ENCODE measurements at places on chromosomes 1 and 21. TPM values are rescaled to one million over a fixed set of nuclear protein-coding genes. Genes with fewer than 3 reads are reported as not detected.

DNA sequence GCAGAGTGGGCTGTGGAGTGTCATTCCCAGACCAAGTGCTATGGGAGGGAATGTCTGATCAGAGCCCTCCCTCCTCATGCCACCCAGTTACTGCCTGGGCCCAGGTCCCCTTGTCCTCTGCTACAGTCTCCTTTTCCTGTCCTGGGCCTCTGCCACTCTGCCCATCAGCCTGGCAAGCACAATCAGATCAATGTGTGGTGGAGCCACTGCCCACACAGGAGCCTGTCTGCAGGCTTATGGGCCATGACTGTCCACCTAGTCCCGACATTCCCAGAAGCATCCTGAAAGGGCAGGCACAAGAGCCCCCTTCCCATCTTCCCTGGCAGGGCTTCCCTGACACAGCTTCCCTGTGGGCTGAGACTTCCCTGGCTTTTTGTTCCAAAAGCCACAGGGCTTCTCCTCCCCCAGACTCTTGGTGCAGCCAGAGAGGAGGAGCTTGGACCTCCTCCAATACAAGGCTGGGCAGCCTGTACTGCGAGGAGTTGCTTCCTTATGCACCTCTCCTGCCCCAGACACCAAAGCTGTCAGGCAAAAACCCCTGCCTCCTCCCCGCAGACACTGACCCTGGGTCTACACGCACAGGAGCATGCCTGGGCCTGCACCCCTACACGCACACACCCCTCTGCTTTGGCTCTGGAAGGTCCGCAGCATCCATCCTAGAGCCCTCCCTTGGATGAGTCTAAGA is 29.2 kb upstream of the CNTN2 start:
- no peak for DNase-seq

- no peak for DNase-seq
Measured at GRCh38 chr21:14454016-14455009, 71.4 kb upstream of the HSPA13 start.

DNA sequence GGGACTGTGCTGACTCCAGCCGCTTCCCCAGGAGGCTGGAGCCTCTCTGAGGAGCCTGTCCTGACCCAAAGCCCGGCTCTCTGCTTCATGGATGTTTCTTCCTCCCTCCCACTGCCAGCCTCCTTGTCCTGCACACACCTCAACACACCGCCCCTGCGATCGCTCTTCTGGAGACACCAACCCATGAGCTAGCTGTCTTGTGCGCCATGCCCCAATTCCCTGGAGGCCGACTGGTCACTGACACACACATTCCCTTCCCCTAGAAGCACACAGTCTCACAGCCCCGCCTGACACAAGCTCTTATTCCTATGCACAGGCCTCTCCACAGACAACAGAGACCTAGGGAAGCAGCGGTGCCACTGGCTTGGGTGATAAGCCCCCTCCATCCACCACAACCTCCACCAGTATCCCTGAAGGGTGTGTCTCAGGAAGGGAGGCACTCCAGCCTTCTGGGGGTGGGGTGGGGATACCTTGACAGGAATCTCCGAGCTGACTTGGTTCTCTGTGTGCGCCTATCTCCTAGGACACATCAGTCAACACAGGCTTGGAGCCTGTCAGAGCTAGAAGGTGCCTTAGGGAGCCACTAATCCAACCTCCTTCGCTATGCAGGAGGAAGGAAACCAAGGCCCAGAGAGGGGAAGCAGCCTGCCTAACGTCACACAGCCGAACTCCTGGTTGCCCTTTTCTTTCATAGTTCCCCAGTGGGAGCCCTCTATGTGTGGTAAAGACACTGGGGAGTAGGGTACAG is 31.1 kb downstream of the AHDC1 start:
- DNase-seq: no peak

DNA sequence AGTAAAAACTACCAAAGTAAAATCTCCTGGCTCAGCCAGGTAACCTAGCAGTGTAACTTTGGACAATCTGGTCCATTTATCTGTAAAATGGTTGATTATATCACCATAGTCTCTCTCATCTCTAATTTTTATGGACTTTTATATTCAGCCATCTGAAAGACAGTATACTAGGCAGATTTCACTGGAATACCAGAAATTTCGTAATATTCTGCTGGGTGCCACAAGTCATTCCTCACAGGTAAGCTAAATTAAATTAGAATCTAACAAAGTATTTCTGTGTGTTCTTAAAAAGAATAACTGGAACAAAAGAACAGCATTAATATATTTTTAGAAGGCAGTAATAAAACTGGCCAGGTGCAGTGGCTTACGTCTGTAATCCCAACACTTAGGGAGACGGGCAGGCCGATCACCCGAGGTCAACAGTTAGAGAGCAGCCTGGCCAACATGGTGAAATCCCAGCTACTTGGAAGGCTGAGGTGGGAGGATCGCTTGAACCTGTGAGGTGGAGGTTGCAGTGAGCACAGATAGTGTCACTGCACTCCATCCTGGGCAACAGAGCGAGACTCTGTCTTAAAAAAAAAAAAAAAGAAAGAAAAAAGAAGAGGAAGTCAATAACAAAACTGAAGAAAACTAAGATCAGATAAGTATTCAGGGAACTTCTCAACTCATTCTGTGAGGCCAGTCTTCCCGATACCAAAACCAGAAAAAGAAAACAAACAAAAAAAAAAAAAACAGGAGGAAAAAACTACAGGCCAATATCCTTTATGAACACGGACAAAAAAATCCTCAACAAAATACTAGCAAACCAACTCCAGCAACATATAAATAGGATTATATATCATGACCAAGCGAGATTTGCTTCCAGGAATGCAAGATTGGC is 35.9 kb downstream of the PIK3R3 start:
- no peak for DNase-seq

GRCh38 chr1:230875370-230875769 is 7.0 kb upstream of the C1orf198 start:
- no peak for DNase-seq

- no peak for DNase-seq
Measured at GRCh38 chr1:232473324-232473723, 156.6 kb downstream of the SIPA1L2 start.

GRCh38 chr1:44219301-44219626 is 6.0 kb downstream of the DMAP1 start:
- DNase-seq: no peak

DNA sequence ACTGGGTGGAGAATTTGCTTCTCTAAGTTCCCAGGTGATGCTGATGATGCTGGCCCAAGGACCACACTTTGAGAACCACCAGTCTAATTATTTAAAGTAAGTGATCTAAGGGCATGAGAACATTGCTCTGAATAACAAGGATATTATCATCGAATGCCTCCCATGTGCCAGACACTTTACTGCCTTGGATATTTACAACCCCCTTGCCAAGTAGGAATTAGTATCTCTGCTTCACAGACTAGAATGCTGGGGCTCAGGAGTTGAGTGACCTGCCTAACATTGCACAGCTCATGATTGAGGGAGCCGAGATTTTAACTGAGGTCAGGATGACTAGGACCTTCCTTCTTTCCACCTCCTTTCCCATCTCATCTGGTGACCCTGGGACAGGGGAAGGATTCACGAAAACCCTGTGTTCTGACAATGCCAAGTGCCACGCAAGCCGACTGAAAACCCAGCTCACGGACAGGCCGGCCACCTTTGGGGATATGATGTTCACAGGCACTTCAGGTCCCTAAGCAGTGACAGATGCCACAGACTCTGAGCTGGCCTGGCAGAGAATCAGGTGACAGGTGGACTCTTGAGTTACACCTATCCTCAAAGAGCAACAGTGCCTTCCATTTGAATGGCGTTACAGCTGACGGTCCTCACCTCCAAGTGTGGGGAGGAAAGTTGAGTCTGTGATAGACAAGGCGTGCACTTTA is 230.7 kb downstream of the TOMM20 start:
- no peak for DNase-seq

DNA sequence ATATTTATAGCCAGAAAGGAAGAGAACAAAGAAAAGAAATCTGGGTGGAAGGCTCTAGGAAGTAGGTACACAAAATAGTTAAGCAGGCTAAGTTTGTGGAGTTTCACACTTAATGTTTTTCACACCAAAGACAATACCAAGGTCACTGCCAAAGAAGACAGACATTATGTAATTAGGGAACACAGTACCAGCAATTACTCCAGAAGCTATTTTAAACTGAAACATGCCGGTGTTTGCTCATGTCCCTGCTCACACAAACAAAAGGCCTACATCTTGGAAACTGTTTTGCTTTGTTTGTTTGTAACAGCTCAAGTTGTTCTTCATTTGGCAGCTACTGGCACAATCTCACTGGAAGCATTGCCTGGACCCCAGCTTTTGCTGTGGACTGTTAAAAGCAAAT is 88.5 kb upstream of the DAB1 start:
- DNase-seq: no peak

DNA sequence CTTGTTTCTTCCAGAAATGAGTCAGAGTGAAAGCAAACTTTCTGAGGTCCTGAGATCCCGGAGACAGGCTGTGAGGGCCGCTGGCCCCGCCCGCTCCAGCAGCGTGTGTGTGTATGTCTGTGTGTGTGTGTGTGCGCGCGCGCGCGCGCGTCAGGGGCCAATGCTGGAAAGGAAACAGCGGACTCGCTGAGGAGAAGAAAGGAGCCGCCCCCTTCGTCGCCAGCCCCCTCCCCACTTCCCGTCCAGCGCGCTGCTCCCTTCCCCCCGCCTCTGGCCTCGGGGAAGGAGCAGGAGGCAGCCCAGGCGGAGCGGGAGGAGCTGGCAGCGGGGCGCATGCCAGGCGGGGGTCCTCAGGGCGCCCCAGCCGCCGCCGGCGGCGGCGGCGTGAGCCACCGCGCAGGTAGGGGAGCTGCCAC is at the start of gene DISC1:
Gene DISC1 (plus strand): TSS at position 256 of the 416 bp plus-strand sequence. CDS start 78 bp downstream, at position 334.
- peak; percentile 86 for DNase-seq

DNA sequence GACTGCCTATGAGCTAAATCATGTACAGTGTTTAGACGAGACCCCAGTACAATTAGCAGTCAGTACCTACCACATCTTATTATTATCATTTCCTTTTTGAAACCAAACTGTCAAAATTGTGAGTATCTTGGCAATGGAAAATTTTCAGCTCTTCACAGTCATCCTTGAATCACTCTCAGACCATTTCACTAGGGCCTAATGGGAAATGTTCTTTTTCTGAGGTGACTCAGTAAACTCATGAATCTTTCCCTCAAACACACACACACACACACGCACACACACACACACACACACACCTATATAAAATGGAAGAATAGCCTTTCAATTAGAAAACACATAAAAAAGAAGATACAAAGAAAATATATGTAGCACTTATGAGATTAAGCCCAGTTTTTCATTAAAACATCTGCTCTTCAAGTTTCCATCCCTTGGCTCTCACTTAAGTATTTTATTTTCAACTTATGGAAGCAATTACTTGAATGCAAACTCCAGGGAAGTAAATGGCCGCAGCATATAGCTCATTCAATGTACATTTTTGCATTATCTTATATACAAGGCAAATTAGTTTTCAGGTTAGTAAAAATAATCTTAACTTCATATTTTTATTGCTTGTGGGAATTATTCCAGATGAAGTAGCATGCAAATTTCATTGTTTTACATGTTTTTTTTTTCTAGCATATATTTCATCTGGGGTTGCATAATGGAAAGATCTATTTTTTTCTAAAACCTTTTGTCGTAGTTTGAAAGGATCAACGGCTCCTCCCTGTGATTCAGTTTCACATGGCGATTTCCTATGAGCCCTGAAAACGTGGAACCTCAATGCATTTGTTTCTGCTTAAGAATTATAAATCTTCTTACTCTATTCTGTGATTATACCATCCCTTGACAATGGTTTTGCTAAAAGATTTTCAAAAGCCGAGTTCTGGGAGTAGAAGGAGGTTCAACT is 46.3 kb upstream of the TMPRSS15 start:
- DNase-seq: no peak

DNA sequence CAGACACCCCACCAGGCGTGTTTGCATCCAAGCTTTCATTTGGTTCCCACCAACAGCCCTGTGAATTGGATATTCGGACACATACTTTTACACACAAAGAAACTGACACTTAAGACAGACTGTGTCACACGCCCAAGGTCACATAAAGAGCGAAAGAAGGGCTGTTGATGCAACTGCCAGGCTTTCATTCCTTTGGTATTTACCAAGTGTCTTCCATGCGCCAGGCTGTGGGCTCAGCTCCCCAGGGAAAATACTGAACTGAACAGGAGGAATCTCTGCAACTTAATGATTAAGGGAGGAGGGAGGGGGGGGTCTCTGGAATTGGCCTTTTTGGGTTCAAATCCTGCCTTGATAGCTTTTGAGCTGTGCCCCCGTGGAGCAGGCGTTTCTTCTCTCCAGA is 122.8 kb downstream of the ACTL8 start:
- DNase-seq: no peak

GRCh38 chr1:163141556-163141955 is 61.2 kb downstream of the RGS5 start:
- DNase-seq: no peak

- no peak for DNase-seq
Measured at GRCh38 chr1:91148641-91149069, 126.8 kb upstream of the ZNF644 start.

- DNase-seq: no peak
Measured at GRCh38 chr1:10793129-10793651, 3.3 kb downstream of the CASZ1 start.

The TTC39A gene
- 8.0 TPM for polyA plus RNA-seq

The NR5A2 gene
- polyA plus RNA-seq: 2.0 TPM

The MAGI3 gene
- polyA plus RNA-seq: 26.6 TPM

The AMY2B gene
- polyA plus RNA-seq: 32.7 TPM

The CD53 gene
- polyA plus RNA-seq: 5.2 TPM

The OR2L13 gene
- not detected for polyA plus RNA-seq

The OPRD1 gene
- 0.40 TPM for polyA plus RNA-seq

The EPHB2 gene
- polyA plus RNA-seq: 16.1 TPM

The CLEC20A gene
- polyA plus RNA-seq: 0.47 TPM

The ARHGEF10L gene
- 47.3 TPM for polyA plus RNA-seq

The CSF3R gene
- polyA plus RNA-seq: 5.8 TPM

The CLIC4 gene
- 211 TPM for polyA plus RNA-seq

The SELENBP1 gene
- polyA plus RNA-seq: 55.9 TPM

The RPL5 gene
- polyA plus RNA-seq: 3,001 TPM

The PTAFR gene
- 2.2 TPM for polyA plus RNA-seq
